ENCODE measurements at places on chromosomes 2 and 18.

DNA sequence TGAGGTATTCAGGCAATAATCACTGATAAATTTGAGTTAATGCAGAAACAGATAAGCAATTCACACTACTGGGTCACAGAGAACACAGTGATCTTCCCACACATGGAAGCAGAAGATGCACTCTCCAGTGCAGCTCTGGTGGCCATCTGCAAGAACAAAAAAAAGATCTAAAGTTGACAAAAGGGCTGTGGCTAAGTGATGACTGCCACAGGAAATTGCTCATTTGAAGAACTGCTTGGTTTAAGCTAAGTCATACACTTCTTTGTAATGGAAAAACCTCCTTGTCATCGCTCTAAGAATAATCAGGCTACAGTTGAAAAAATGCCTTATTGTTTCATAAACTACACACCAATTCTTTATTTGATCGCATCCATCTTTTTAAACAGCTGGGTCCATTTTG, 115.1 kb downstream of the DTNB start:
- DNase-seq, result peak; percentile 47

DNA sequence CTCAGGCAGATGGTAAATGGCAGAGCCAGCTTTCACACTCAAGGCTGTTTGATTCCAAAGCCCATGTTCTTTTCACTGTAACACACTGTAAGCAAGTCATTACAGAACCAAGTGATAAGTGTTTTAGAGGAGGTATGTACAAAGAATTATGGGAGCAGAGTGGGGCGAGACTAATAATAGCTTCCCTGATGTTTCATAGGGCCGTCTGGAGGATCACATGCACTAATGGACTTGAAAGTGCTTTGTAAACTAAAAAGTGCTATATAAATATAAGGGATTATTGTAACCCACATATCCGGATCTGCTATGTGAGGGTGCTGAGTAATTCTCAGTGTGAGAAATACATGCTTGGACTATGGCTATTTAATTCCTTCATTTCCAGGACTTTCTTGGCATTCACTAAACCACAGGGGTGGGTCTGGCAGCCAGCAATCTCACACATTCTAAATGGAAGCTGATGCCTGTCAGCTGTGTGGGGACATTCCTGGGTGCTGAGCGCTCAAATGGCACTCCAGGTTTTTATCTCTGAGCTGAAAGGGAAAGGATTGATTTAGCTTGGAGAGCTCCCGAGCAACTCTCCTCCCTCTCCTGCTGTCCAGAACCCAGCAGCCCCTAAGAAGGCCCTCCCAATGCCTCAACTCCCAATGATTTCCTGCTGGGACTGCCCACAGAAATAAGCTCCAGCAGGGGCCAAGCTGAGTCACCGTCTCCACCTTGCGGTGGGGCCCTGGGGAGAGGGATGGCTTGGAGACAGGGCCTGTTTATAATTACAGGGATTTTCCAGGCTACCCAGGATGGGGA, 222.8 kb downstream of the SOX11 start:
- DNase-seq, result no peak

DNA sequence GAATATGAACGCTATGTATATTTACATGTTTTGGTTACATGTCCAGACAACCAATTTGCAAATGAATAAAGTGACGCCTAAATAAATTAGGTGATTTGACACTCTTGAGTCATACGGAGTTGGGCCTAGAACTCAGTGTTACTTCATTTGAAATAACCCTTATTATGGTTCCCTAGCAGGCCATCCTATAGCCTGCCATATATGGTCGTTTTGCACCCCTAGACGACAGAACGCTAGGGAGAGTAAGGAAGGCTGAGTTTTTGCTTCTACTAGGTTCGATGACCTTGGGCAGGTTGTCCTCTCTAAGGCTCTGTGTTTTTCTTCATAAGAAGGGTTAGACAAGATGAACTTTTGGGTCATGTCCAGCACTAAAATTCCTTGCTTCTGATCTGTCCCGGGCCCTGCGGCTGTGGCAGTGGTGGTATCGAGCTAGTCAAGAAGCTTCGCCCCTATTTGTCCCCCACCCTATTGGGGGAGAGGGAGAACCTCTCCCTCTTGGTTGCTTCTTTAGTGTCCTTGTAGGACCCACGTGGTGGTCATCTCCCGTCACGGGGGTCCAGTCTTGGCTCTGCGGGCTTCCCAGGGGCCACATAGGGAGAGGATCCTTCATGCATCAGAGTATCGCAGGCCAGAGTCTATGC, 574 bp upstream of the EML4 start:
- DNase-seq, result no peak

GRCh38 chr2:222535477-222535876, 111.1 kb downstream of the SGPP2 start:
- DNase-seq, result no peak

GRCh38 chr2:231321021-231321420, 74.5 kb upstream of the B3GNT7 start:
- no peak for DNase-seq

DNA sequence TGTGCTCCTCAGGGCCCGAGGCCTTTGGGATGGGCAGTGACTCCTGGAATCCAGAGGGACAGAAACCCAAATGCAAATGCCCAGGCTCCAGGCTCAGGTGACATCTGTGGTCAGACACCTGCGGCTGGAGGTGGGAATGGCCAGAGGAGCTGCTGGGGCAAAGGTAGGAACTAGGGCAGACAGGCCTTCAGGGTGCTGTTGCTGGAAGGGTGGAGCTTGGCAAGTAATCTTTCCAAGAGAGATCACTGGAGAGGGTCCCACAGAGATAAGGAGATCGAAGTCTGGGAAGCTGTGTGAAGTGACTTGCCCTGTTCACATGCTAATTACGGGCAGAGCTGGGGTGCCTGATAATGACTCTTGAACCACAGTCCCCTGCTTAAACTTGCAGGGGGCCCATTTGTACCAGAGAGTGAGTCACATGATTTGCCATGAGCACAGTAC, 82.4 kb downstream of the ACAA2 start:
- DNase-seq, result no peak

- no peak for DNase-seq
Measured at GRCh38 chr2:240959214-240959940, 39.0 kb upstream of the SNED1 start.

Data from immature natural killer cell (primary cell).